ENCODE measurements at places on chromosomes 6 and 20.
A peak's percentile ranks its signal among the peaks of the same experiment; 100 is the strongest.

- DNase-seq: no peak
Measured at GRCh38 chr6:28648878-28649375, 123.2 kb downstream of the GPX5 start.

GRCh38 chr6:138218449-138218848 lies at the start of gene PBOV1:
TSS of gene PBOV1 (minus strand) at chr6:138218491. CDS start at chr6:138218395, 96 bp downstream.
- no peak for DNase-seq

- DNase-seq: no peak
Measured at GRCh38 chr6:33171016-33171879, 21.0 kb downstream of the COL11A2 start.

DNA sequence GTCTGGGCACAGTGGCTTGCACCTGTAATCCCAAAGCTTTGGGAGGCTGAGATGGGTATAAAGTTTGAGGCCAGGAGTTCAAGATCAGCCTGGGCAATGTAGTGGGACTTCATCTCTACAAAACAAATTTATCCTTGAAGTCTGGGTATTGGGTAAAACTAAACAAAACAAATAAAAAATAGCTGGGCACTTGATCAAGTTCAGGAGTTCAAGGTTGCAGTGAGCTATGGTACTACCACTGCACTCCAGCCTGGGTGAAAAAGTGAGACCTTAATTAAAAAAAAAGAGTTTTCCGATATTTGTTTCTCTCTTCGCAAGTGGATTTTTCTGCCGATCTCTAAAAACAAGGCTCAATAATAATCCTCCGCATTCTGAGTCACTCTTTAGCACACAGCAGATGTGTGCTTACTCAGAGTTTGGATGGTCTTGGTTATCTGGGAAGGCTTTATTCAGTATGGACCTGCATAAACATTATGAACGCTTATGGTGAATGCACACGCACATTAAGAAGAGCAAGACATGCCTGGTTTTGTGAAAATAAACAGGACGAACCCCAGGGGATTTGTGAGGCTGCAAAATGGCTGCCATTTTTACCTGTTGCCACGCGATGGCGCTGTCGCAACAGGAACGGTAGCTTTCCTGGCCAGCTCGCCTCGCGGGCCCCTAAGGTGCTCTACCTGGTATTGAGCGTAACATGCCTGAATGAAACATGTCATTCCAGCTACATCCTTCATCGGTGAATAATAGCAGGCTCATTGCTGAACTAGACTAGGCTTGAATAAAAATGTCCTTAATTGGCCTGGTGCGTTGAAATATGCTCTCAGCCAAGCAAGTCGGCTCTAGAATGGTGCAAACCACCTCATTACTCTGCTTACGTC lies 6.0 kb downstream of the OPN5 start:
- peak; percentile 9 for DNase-seq

DNA sequence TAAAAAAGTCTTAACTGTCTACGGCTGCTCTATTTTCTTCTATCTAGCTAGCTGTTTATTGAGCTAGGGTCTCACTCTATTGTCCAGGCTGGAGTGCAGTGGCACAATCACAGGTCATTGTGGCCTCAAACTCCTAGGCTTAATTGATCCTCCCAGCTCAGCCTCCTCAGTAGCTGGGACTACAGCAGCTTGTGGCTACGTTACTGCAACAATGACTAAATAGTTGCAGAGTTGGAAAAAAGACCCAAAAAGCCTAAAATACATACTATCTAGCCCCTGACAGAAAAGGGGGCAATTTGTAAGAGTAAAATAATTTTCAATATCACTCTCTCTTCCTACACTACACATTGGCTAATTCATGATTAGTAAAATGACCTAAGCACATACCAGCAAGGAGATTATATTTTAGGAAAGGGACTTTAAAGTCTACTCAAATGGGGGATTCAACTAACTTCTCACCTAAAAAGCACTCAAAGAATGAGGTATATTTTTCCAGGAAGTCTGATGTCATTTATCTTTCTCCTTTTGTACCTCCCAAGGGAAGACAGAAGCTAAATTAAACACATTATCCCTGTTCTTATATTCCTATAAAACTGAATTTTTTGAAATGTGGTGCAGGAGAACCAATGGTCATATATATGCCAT lies 82.8 kb downstream of the ZMYND8 start:
- DNase-seq: no peak

GRCh38 chr20:44888226-44889103 lies 3.0 kb downstream of the YWHAB start:
- no peak for DNase-seq

DNA sequence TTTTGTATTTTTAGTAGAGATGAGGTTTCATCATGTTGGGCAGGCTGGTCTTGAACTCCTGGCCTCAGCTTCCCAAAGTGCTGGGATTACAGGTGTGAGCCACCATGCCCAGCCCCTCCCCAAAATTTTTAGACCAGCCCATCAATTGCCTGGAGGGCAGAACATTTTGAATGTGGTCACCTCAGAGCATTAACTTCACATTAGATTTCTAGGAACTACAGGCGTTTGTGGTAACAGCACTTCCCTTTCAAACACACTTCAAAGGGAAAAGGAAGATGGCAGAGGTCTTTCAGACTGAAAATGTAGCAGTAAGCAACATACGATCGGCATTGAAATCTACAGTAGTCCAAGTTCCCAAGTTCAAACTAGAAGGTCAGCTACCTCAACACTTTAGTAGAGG lies 12.3 kb upstream of the SLA2 start:
- DNase-seq: no peak

DNA sequence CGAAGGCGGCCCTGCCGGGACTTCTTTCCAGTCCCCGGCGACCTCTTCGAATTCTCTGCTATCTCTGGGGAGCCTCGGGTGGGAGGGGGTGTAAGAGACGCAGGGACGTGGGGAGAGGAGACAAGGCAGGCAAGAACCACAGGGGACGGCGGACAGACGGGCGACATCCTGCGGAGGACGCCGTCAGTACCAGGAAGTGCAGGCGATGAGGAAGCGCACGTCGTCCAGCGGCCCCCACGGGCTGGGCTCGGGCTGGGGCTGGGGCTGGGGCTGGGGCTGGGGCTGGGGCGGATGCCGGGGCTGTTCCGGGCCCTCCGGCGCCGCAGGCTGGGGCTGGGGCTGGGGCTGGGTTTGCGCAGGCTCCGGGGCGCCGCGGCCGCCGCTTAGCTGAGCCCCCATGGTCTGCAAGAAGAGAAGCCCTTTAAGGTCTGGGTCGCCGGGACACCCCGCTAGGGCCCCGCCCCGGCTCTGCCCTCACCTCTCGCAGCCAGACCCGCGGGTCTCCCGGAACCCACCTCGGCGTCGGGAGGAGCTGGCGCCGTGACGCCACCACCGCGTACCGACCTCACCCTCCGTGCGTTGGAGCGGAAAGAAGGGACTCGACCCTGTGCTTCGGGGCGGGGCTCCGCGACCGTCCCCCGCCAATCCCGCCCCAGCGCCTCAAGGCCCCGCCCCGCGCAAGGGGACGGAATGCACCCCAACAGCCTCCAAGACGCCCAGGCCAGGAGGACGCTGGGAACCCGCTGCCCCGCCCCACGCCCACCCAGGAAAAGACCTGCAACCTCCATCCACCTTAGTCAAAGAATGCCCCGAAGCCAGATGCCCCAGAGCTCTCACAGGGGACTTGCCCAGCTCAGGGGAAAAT lies at the start of gene MMP24OS:
TSS of gene MMP24OS (minus strand) at position 592 of the 865 bp plus-strand sequence. CDS start at position 399, 193 bp downstream.
- peak; percentile 66 for DNase-seq

DNA sequence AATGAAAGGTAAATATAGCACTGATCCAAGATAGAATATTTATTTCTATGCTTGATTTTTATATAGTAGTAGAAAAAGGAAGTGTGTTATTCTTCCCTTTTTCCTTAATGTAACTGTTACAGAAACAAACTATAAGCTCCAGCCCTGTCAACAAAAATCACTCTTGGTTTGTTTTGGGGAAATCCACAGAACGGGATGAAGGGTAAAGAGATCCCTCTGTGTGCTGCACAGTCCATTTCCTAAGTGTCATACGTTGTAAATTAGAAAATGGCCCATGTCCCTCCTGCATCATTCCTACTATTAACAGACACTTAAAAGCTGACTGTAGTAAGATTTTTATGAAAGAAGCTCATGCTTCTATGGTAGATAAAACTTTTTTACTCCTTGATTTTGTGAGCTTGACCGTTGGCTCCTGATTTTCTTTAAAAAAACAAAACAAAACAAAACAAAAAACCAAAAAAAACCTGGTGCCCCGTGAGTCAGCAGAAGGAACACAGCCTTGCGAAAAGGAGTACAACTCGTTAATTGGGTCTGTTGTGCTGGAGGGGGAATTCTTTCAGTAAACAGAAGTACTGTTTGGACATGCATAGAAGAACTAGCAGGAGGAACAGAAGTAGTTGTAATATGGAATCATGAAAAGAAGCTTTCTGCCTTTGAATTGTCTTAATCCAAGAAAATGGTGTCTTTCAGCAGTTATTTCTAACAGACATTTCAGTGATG lies 67.5 kb downstream of the RTN4IP1 start:
- DNase-seq: no peak

DNA sequence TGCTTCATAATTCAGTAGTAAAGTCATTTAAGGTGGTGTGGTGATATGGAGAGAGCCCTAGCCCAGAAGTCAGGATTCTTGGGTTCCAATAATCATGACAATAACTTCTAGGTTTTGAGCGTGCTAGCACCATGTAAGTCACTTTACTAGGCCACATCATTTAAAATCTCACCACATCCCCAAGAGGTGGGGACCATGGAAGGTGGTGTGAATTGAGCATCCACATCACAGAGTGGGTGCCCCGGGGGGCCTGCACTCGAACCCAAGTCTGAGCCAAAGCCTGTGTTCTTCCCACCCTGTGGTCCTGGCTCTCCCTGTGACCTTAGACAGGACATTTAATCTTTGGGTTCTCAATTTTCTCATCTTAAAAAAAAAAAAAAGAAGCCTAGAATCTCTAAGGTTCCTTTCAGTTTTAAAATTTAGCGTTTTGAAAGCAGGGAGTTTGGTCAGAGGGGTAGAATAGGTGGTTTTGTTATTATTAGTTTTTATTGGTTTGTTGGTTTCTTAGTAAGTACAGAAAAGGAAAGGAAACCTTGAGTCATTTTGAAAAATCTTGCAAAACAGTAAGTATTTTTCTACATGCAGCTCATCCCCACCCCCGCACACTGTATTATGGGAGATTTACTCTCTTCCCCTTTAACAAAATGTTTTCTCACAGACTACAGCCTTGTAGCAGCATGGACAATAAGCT lies 26.4 kb downstream of the ARMC2 start:
- no peak for DNase-seq

DNA sequence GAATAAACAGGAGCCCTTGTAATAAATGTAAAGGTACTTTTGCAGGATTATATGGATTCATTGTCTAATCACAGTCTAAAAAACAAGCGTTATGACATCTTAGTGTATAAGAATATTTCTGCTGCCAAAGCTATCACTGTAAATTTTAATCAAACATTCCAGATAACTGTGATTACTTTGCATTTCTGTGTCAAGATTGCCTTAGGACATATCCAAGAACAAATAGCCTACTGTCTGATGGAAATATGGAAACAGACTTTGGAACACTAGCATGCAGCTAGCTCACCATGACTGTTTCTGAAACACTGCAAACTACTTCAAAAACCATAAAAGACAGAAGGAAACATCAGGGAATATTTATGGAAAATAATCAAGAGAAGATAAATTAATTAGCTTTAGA lies 248.7 kb upstream of the ASCC3 start:
- DNase-seq: no peak

DNA sequence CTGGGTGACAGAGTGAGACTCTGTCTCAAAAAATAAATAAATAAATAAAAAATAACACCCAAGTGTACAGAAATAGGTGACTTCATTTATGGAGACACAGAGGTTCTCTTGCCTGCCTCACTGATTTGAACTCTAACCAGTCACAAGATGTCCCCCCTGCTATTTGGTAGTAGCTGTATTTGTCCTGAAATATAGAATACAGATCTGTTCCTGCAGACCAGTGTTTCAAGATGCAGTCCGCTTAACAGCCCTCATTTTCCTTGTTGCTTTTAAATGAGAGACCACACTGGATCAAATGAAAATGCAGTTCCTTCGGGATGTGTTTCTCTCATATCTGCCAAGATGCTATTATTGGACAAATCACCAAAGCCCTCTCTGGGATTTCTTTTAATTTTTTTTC lies 7.6 kb downstream of the PLCB4 start:
- no peak for DNase-seq

DNA sequence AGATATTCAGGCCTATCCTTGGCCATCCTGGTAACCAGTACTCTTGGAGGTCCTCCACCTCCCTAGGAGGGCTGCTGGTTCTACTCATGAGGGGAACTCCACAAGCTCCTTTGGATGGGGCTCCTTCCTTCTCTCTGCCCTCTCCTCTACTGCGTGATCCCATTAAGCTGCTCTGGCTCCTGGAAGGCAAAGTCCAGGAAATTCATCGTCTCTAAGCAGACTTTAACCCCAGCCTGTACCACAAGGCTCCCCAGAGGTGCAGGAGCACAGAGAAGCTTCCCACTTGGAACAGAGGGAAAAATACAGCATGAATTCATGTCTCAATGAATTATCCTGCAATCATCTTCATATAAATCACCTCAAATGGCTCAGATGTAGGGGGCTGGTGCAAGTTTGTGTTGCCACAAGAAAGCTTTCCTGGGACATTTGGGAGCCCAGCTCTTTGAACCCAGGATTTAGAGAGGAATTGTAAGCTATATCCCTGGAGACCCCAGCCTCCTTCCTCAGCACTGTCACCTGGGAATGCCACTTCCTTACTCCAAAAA lies 355.4 kb downstream of the CDC5L start:
- DNase-seq: no peak

DNA sequence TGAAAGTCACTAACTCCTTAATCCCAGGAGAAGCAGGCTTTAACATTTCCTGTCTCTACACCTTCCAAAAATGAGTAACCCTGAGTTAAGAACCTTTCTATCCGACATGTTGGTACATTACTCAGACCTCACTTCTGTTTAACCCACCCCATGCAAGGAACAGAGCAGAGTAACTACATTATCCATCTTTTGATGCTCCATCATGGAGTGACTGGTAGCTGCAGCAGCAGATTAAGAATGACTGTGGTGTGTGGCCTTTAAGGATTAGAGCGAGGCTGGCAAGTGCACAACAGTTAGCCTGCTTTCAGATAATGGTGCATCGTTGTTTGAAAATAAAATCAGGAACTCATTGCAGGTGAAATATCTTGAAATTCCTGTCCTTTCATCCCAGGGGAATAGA lies 2.0 kb downstream of the TRAF3IP2 start:
- DNase-seq: no peak

DNA sequence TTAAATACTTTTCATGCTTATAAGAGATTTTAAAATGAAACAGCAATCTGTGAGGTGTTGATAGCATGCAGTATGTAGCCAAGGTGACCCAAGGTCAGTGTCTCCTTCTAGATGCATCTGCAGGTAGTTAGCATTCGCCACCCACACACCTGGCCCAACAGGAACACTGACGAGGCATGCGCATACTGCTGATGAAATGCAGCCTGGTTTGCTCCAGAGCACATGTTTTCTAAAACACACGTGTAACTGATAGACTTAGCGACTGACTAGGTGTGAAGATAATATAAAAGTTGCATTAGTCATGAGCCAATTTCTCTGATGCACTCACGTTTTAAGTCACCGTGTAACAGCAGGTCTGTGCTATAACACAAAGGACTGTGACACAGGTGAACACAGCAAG lies 77.1 kb upstream of the RPS6KA2 start:
- no peak for DNase-seq

GRCh38 chr6:139030228-139030963 lies 1.9 kb downstream of the ABRACL start:
- DNase-seq: no peak

- no peak for DNase-seq
Measured at GRCh38 chr6:563863-564262, 93.0 kb downstream of the HUS1B start.

GRCh38 chr20:12270863-12271262 lies 353.2 kb downstream of the BTBD3 start:
- DNase-seq: no peak

GRCh38 chr6:157831018-157831369 lies 7.9 kb downstream of the SNX9 start:
- no peak for DNase-seq

GRCh38 chr20:21021472-21021790 lies 84.7 kb downstream of the LINC00237 start:
- DNase-seq: no peak

All from stimulated activated CD8-positive, alpha-beta memory T cell treated with anti-CD3 and anti-CD28 coated beads, Interleukin-4, amount 100 ng/mL, for 1 hour (primary cell).